K562 (cell line): ENCODE measurements at places on chromosomes 11 and 22. TPM values are rescaled to one million over a fixed set of nuclear protein-coding genes. Genes with fewer than 3 reads are reported as not detected.

NPAS4 gene
- total RNA-seq, result not detected in 2 replicates

- H3K36me3 ChIP-seq, result peaks cover 57% of the 10 kb centered on the region
- no peak overlapping the region for H3K4me3 ChIP-seq
- DNase-seq, result no peak
- no peaks in the 10 kb centered on the region for H3K4me1 ChIP-seq
- H3K27ac ChIP-seq, result no peak overlapping the region
Observed at GRCh38 chr11:74162681-74163467, 7.9 kb downstream of the C2CD3 start.

DNA sequence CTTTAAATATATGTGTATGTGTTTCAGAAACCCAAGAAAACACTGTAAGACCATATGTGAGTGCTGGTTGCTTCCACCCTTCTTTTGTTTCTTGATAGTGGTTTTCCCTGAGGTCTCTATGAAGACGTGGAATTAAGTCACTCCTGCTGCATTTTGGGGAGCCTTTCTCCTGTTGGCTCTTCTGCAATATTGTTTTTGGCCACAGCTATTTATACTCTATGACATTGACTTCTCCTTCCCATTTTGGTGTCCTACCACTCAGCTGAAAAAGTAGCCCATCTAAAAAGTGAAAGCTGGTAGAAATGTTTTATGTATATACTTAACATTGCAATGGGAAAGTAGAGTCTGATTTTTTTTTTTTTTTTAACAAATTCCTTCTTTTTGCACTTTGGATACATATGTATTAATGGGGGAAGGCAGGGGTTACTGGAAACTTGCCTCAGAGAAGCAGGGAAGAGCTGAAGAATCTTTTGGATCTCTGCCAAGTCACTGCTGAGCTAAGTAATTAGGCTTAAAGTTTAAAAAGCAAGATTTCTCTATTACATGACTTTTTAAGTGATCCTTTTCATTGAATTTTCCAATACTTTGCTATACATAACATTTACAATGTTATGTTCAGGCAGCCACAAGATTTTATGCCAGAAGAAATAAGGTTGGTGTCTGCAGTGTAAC, 1.8 kb downstream of the TTC17 start:
- peak overlapping the region; percentile 90; the same call in 1 of the 3 replicates for H3K27ac ChIP-seq
- peaks cover 5% of the 10 kb centered on the region; the same call in 1 of the 2 replicates for H3K4me1 ChIP-seq
- DNase-seq, result no peak
- no peaks in the 10 kb centered on the region for H3K27me3 ChIP-seq
- H3K36me3 ChIP-seq, result peaks cover 36% of the 10 kb centered on the region

- H3K27me3 ChIP-seq, result no peaks in the 10 kb centered on the region
- H3K4me3 ChIP-seq, result no peak overlapping the region
- H3K36me3 ChIP-seq, result peaks cover 7% of the 10 kb centered on the region; the same call in 1 of the 3 replicates
- DNase-seq, result no peak
- no peak overlapping the region for H3K27ac ChIP-seq
Observed at GRCh38 chr11:17385492-17385891, 3.0 kb downstream of the KCNJ11 start.

DNA sequence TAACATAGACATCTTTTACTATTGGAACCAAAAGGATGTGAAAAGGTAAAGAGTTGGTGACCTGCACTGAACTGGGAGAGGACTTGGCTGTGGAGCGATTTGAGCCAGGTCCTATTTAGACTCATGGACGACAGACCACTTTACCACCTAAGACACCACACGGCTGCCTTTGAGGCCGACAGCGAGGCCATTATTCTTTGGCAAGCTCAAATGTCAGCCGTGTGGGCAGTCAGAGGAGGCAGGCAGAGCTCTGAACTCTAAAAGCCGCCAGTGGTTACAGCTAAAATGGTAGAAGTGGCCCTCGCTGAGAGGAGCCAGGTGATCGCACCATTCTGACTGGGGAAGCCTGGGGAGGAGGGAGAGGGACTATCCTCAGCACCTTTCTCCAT, 50.5 kb downstream of the SCUBE1 start:
- DNase-seq, result no peak
- no peak overlapping the region for H3K4me3 ChIP-seq
- no peak overlapping the region for H3K27ac ChIP-seq
- H3K27me3 ChIP-seq, result no peaks in the 10 kb centered on the region
- H3K4me1 ChIP-seq, result peaks cover 11% of the 10 kb centered on the region; the same call in 2 of the 3 replicates
- no peaks in the 10 kb centered on the region for H3K36me3 ChIP-seq

RTN3 gene
- total RNA-seq, result 124 TPM in 2 replicates

- H3K36me3 ChIP-seq, result no peaks in the 10 kb centered on the region
- no peak overlapping the region for H3K4me3 ChIP-seq
- H3K4me1 ChIP-seq, result no peaks in the 10 kb centered on the region
- no peak overlapping the region for H3K27ac ChIP-seq
- peaks cover 13% of the 10 kb centered on the region; the same call in 1 of the 2 replicates for H3K27me3 ChIP-seq
Observed at GRCh38 chr11:74689666-74690065, 41.6 kb downstream of the CHRDL2 start.

- no peaks in the 10 kb centered on the region for H3K4me1 ChIP-seq
- peaks cover 12% of the 10 kb centered on the region; the same call in 1 of the 3 replicates for H3K27me3 ChIP-seq
- H3K4me3 ChIP-seq, result no peak overlapping the region
- no peaks in the 10 kb centered on the region for H3K36me3 ChIP-seq
- H3K27ac ChIP-seq, result no peak overlapping the region
- peak; percentile 29 for DNase-seq
Observed at GRCh38 chr11:11400635-11401232, 47.7 kb upstream of the CSNK2A3 start.

- H3K27ac ChIP-seq, result no peak overlapping the region
- no peak overlapping the region for H3K4me3 ChIP-seq
- H3K27me3 ChIP-seq, result no peaks in the 10 kb centered on the region
- no peaks in the 10 kb centered on the region for H3K4me1 ChIP-seq
- no peak for DNase-seq
Observed at GRCh38 chr11:111220721-111221120, 24.8 kb upstream of the POU2AF2 start.

- H3K4me3 ChIP-seq, result no peak overlapping the region
- H3K27ac ChIP-seq, result no peak overlapping the region
- peaks cover 18% of the 10 kb centered on the region for H3K4me1 ChIP-seq
- H3K36me3 ChIP-seq, result peaks cover 39% of the 10 kb centered on the region; the same call in 2 of the 3 replicates
- no peaks in the 10 kb centered on the region for H3K27me3 ChIP-seq
Observed at GRCh38 chr22:24144778-24145085, 36.6 kb upstream of the SUSD2 start.

DNA sequence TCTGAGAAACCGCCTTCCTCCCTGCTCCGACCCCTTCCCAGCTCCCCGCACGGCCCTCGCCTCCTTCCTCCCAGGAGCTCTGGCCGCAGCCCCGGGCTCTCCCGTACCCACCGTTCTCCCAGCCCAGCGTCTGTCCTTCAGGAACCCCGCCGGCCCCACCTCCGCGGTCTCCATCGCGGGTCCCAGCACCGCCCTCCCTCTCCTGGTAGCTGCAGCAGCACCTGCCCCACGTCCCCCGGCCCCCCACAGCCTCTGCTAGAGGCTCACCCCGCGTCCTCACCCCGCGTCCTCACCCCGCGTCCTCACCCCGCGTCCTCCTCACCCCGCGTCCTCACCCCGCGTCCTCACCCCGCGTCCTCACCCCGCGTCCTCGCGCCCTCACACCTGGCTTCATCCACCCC, 85.9 kb downstream of the WNT7B start:
- no peak overlapping the region for H3K4me3 ChIP-seq
- no peaks in the 10 kb centered on the region for H3K36me3 ChIP-seq
- H3K27ac ChIP-seq, result no peak overlapping the region
- H3K27me3 ChIP-seq, result peaks cover 36% of the 10 kb centered on the region
- DNase-seq, result no peak

DNA sequence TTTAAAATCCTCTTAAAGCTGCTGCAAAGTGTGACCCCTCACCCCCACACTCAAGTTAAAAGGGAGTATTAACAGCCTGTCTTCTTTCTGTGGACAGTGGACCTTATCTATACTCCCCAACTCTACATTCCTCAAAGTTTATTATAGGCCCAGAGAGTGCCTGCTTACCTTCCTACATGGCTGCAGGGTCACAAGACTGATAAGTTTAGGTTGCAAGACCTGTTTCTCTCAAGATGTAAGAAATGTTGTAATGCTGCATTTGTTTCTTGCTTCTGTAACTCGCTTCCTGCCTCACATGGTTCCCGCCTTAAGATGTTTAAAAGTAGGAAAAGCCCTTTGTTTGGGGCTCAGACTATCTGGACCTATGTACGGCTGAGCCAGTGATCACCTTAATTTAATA, 10.1 kb upstream of the NXPE1 start:
- H3K4me3 ChIP-seq, result no peak overlapping the region
- H3K27ac ChIP-seq, result no peak overlapping the region
- no peak for DNase-seq
- no peaks in the 10 kb centered on the region for H3K36me3 ChIP-seq

DNA sequence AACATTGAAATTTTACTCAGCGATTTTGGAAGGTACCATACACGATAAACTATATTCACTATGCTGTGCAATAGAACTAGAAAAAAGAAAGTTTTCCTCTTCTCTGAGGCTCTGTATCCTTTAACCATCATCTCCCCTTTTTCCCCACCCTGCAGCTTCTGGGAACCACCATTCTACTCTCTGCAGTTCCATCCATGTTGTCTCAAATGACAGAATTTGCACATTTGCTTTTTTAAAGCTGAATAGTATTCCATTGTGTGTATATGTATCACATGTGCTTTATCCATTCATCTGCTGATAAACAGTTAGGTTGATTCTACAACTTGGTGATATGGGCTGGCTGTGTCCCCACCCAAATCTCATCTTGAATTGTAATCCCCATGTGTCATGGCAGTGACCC, 21.2 kb downstream of the TMEM123 start:
- H3K4me3 ChIP-seq, result no peak overlapping the region
- no peak for DNase-seq
- H3K27ac ChIP-seq, result no peak overlapping the region
- H3K36me3 ChIP-seq, result peaks cover 4% of the 10 kb centered on the region; the same call in 1 of the 3 replicates
- no peaks in the 10 kb centered on the region for H3K27me3 ChIP-seq

CRYAB gene
- total RNA-seq, result 3.6 and 3.7 TPM in 2 replicates

GRCh38 chr11:78961937-78962701, 387.5 kb upstream of the NARS2 start:
- no peak overlapping the region for H3K27ac ChIP-seq
- no peak overlapping the region for H3K4me3 ChIP-seq
- peak; percentile 11 for DNase-seq
- H3K36me3 ChIP-seq, result no peaks in the 10 kb centered on the region
- no peaks in the 10 kb centered on the region for H3K4me1 ChIP-seq

- H3K4me1 ChIP-seq, result peaks cover 31% of the 10 kb centered on the region
- H3K27me3 ChIP-seq, result no peaks in the 10 kb centered on the region
- DNase-seq, result no peak
- H3K4me3 ChIP-seq, result no peak overlapping the region
- H3K27ac ChIP-seq, result no peak overlapping the region
Observed at GRCh38 chr11:75035256-75035655, 46.5 kb downstream of the NEU3 start.

DNA sequence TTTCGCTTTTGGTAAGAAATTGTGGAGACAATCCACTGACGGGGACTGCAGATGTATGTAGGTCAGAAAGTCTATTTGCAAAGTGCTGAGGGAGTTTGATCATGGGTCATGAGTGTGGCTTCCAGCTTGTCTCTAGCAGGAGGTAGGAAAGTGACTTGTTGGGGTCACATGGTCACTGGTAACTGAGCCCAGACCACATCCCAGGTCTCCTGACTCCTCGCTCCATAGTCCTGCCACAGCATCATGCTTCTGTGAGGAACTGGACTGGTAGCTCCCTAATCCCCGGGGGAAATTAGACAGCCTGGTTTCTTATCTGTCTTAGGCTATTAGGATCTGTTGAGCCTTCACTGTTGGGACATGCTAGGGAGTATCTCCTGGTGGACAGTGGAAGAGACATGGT, 142.1 kb downstream of the MYO18B start:
- H3K27ac ChIP-seq, result no peak overlapping the region
- H3K36me3 ChIP-seq, result no peaks in the 10 kb centered on the region; the same call in 2 of the 3 replicates
- H3K4me1 ChIP-seq, result no peaks in the 10 kb centered on the region
- no peaks in the 10 kb centered on the region for H3K27me3 ChIP-seq
- no peak overlapping the region for H3K4me3 ChIP-seq
- no peak for DNase-seq

GRIA4 gene
- not detected in 2 replicates for total RNA-seq

- no peaks in the 10 kb centered on the region for H3K27me3 ChIP-seq
- no peak overlapping the region for H3K27ac ChIP-seq
- no peak for DNase-seq
- no peak overlapping the region for H3K4me3 ChIP-seq
- H3K36me3 ChIP-seq, result peaks cover 11% of the 10 kb centered on the region; the same call in 1 of the 3 replicates
- peaks cover 11% of the 10 kb centered on the region for H3K4me1 ChIP-seq
Observed at GRCh38 chr22:29469755-29470154, 10.3 kb upstream of the NEFH start.

- no peak for DNase-seq
- peaks cover 8% of the 10 kb centered on the region; the same call in 1 of the 2 replicates for H3K27me3 ChIP-seq
- no peak overlapping the region for H3K4me3 ChIP-seq
- no peaks in the 10 kb centered on the region for H3K4me1 ChIP-seq
- no peak overlapping the region for H3K27ac ChIP-seq
Observed at GRCh38 chr11:22668005-22668796, 1.8 kb downstream of the GAS2 start.

GRCh38 chr11:38356255-38356654, 1758.2 kb upstream of the RAG2 start:
- no peak for DNase-seq
- H3K4me1 ChIP-seq, result no peaks in the 10 kb centered on the region
- no peak overlapping the region for H3K27ac ChIP-seq
- no peaks in the 10 kb centered on the region for H3K36me3 ChIP-seq

DNA sequence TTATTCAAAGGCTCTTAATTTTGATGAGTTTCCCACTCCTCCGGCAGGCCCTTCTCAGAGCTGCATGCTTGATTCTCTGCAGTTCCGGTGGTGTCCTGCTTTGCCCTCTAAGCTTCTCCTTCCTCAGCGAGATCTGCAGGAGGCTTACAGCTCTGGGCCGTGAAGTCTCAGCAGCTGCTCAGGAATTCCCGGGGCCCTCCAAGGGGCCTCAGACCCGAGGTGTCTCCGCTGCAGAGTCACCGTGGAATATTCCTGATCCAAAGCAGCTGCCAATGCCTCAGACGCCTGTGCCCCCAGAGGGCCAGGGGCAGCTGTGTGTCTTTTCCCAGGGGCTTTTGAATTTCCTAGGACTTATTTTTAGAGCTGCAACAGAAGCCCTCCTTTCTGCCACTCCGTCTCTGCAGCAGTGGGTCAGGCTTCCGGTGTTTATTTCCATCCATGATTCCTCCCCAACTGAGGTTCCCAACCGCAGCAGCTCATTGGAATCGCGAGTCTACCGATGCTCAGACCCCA, 37.2 kb downstream of the RPS6KA4 start:
- H3K4me3 ChIP-seq, result no peak overlapping the region
- no peak overlapping the region for H3K27ac ChIP-seq
- peaks cover 8% of the 10 kb centered on the region; the same call in 2 of the 3 replicates for H3K4me1 ChIP-seq
- no peak for DNase-seq
- H3K27me3 ChIP-seq, result peaks cover 61% of the 10 kb centered on the region

DNA sequence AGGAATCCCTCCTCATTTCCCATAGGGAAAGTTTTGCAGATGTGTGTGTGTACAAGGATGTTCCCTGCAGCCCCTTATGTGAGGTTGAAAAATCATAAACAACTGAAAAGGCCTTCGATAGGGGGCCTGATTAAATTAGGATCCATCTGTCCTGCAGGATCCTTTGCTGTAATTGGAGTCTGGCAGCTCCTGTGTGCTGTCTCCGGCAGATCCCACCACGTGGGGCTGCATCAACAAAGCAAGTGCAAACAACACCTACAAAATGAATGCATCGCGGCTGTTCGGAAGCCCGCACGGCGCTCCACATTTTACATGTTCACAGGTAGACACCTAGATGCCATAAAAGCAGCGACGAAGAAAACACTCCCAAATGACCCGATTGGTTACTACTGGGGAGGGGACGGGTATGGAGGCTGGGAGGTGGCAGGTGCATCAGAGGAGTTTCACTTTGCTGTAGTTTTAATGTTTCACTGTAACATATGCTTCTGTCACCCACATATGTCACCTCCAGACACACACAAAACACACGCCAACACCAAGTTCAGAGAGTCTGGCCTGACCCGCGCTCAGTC, 52.2 kb downstream of the NFAM1 start:
- no peaks in the 10 kb centered on the region; the same call in 1 of the 3 replicates for H3K4me1 ChIP-seq
- DNase-seq, result no peak
- H3K36me3 ChIP-seq, result no peaks in the 10 kb centered on the region
- no peak overlapping the region for H3K4me3 ChIP-seq

RIMBP3C gene
- total RNA-seq, result 0.89 and 0.98 TPM in 2 replicates
